ENCODE measurements at places on chromosomes 2 and 18.

DNA sequence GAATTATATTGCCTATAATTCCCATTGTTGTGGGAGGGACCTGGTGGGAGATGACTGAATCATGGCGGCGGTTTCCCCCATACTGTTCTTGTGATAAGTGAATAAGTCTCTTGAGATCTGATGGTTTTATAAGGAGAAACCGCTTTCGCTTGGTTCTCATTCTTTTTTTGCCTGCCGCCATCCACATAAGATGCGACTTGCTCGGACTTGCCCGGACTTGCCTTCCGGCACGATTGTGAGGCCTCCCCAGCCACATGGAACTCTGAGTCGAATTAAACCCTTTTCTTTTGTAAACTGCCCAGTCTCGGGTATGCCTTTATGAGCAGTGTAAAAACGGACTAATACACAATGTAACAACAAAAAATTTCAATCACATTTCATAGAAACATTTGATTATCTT lies 115.8 kb downstream of the C2orf74 start:
- DNase-seq, result no peak

- DNase-seq, result no peak
These were observed 66.7 kb upstream of the DNAJC10 start for GRCh38 chr2:182649316-182649715.

DNA sequence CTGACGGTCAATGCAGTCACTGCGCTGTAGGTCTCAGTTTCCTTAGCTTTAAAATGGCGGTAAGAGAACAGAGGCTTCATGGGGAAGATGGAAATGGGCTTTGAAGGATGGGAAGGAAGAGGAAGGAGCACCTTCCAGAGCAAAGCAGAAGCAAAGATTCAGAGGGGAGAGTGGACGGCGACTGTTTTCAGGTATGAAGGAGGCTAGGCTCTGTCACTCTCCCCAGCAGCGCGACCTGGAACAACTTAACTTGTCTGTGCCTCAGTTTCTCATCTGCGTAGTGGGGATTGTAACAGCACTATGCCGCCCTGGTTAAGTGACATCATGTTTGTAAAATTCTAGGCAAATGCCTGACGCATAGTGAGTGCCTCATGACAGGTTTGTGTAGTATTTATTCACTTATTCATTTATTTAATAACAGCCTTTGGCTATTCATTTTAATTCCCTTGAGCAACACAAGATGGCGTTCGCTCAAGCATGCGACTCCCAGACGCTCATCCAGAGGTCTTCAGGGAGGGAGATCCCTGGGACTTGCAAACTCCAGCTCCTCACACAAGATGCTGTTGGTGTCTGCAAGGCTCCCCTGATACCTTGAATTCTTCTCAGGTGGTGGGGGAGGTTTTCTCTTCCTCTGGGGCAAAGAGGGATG lies 336.3 kb downstream of the DYSF start:
- no peak for DNase-seq

- no peak for DNase-seq
These were observed 226.3 kb upstream of the GULP1 start for GRCh38 chr2:188065386-188065785.

GRCh38 chr2:234730066-234730640 lies 221.7 kb upstream of the SH3BP4 start:
- no peak for DNase-seq

DNA sequence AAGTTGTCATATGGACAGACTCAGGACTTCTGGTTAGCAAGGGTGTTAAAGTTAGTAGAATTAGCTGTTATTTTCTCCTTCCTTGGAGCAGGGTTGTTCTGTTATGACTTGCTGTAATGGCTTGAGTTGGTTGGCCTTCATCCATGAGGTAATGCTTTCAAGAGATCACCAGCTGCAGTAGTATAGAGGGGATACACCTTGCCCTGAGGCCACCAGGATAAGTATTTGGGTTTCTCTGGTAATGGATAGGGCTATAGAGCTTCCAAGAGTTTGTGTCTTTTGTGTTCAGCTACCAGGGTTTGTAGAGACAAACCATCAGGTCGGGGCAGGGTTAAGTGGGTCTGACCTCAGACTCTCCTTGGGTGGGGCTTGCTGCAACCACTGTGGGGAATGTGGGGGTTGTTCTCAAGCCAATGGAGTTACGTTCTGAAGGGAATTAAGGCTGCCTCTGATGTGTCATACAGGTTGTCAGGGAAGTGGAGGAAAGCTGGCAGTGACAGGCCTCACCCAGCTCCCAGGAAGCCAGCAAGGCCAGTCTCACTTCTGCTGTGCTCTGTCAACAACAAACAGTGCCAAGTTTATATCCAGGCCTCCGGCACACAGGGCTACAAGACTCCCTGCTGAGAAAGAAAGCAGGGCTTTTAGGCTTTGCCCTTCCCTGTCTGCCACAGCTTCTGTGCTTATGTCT lies 356.6 kb downstream of the SPAG16 start:
- DNase-seq, result no peak

- no peak for DNase-seq
These were observed 65.9 kb downstream of the EIF5B start for GRCh38 chr2:99403084-99403483.

GRCh38 chr2:195505701-195506100 lies 151.3 kb upstream of the SLC39A10 start:
- no peak for DNase-seq

- DNase-seq, result no peak
These were observed 8.3 kb downstream of the GYPC start for GRCh38 chr2:126664234-126664633.

- DNase-seq, result no peak
These were observed 91.3 kb upstream of the SEC11C start for GRCh38 chr18:59048378-59048777.

GRCh38 chr2:232707076-232707475 lies 9.9 kb downstream of the GIGYF2 start:
- DNase-seq, result no peak

DNA sequence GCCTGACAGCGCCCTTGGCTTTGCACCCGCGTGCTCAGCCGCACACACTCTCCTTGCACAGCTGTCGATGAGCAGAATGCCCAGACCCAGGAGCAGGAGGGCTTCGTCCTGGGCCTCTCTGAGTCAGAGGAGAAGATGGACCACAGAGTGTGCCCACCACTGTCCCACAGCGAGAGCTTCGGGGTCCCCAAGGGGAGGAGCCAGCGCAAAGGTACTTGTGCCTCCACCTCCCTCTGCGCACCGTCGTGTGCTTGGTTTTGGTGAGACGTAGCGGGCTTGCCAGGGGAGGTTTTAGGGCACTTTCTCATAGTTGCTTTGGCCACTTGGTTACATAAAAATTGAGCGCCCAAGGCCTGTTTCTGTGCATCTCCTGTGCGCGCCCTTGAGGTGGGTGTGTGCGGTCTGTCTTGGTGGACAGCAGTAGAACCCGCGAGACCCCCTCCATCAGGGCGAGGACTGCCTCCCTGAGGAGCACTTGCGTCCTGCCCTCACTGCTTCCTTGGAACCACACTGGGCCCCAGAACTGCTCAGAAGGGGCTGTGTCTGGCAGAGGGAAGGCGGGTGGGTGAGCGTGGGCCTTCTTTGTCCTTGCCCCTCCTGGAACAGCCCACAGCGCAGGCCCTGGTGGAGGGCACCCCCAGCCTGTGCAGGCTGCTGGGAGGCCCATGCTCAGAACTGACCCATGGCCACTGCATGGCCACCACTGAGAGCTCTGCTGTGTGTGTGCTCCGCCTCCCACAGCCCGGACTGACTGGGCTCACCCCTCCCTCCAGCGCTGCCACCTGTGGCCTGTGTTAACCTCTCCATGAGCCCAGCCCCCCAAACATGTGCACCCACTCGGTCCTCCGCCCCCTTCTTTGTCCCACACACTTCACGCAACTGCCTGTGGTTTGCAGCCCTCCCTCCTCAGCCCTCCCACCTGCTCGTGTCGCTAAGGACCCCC lies 95.9 kb downstream of the DGKD start:
- no peak for DNase-seq
